AML-193 (cell line): ENCODE measurements at places on chromosomes 2 and 18.

- no peak for DNase-seq
These were observed 1600.0 kb upstream of the ACVR2A start for GRCh38 chr2:146244830-146245229.

GRCh38 chr2:96470636-96471035 lies 34.5 kb downstream of the NEURL3 start:
- DNase-seq, result no peak

DNA sequence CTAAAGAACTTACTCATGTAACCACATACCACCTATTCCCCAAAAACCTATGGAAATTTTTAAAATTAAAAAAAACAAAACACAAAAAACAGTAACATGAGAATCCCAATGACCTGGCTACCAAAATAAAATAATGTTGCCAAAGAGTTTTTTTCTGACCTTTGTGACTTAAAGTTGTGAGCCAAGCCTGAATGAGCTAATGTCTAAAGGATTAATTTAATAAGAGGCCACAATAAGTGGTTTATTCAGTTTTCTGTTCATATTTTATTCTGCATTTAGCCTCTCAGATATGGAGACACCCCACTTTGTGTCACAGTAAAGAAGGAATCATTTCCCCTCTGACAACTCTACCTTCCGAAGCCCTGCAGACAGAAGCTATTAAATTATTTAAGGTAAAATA lies 42.6 kb upstream of the DYNC2LI1 start:
- DNase-seq, result no peak

DNA sequence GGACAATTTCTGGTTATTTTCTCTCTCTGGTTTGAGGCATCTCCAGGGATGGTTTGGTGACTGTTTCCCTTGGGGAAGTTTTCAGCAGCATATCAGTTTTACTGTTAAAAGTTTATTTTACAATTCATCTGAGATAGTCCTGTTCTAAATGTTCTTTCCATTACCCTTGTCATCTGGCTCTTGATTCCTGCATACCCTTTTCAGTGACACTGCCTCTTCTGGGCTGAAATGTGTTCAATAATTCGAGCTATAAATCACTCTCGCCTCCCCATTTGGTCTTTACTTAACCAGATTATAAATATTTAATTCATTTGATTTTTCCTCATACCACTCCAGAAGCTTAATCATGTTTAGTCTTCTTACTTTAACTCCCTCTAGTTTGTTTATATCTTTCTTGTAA lies 9.5 kb downstream of the DCC start:
- DNase-seq, result no peak

- no peak for DNase-seq
These were observed 36.5 kb downstream of the PSMD14 start for GRCh38 chr2:161344692-161345091.

DNA sequence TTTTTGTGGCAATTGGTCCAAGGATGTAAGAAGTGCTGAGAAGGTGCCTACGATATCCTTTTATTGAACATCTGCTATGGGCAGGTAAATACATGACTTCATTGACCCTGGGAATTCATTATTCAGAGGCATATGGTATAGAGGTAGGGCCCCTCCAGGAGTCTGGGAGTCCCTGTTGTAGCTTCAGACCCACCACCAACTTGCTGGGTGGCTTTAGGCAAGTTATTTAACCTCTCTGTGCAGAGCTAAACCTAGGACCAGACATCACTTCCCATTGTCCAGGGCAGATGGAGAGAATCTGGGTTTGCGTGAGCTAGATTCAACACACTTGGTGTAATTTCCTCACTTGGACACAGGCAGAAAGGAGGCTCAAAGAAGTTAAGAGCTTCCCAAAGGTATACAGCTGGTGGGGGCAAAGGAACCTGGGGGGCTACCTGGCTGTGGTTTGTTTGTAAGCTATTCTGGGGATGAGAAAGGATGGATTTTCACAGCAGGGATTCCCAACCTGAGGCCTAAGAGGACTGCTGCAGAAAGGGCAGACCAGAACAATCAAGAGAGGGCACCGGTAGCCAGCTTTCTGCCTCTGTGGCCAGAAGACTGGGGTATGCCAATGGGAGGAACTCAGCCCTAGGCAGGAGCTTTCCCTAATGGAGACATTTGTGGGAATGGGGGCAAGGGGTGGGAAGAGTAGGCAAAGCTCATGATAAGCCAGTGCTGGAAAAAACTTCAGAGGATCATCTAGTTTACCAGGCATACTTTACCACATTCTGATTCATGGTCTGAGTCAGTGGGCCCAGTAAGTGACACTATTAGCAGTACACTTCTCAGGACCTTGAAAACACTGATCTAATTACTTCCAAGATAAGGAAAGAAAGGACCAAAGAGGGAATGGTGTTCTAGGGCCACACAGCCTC lies 102.7 kb upstream of the SMAD2 start:
- no peak for DNase-seq

GRCh38 chr2:167438206-167438605 lies 549.9 kb downstream of the XIRP2 start:
- DNase-seq, result no peak

- no peak for DNase-seq
These were observed 7.1 kb upstream of the WNT10A start for GRCh38 chr2:218873359-218874194.

GRCh38 chr2:30155202-30155601 lies 8.4 kb downstream of the YPEL5 start:
- DNase-seq, result no peak

GRCh38 chr2:223396993-223397392 lies 205.2 kb downstream of the SCG2 start:
- no peak for DNase-seq

DNA sequence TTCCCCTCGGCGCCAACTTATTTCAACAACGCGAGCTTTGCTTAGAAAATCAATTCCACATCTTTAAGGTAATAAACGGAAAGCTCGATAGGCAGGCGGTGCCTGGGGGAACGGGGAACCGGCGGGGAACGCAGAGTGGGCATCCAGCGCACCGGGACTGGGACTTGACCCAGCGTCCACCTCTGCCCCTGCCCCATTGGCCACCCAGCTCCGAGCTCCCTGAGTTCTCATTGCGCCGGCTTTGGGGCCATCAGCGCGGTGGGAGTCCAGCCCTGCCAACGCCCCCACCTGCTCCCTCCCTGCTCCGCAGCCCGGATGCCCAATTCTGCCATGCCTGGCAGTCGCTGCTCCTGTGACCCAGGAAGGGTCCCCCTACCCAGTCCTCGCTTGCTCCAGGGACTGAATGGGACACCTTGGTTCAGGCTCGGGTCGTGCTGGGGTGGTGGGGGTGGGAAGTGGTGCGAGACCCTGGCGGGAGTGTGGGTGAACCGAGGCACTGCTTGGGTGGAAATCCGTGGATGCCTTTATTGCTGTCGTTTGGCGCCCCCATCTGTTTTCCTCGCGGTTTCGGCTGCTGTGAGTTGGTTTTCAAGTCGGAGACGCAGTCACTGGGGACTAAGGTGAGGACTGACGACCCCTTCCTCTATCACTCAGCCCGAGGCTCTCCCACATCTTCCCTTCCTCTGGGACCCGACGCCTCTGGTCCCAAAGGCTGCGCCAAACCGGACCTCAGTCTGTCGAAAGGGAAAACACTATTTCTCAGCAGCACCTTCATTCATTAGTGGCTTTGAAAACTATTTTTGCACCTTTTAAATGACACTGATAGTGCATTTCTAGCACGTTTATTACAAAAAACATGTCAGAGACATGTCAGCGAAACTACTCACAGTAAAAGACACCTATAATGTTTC lies 2.4 kb upstream of the EVX2 start:
- no peak for DNase-seq

DNA sequence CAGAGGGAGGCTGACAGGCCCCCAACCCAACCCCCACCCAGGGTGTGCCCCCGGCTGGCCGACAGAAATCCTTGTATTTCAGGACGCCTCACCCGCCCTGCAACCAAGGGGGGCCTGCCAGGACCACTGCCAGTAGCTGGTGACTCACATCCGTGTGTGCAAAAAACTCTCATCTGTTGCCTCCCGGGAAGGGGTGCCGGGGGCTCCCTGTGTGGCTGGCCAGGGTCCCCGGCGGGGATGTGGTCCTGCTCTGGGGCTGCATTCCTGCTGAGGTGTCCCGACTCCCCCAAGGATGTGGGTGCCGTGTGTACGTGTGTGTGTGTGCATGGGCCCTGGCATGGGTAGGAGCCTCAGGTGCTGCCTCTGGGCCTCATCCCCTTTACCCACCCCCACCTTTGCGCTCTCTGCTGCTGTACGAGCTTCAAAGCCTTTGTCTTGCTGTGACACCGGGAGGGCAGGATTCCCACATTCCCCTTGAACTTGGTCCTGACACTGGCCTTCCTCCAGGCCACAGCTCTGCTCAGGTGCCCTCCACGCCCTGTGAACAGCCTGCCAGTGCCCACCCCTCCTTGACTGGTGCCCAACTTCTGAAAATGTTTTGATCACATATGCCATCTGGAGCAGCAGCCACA lies 226.3 kb upstream of the HDAC4 start:
- no peak for DNase-seq
